ENCODE measurements at places on chromosomes 7 and 10.

DNA sequence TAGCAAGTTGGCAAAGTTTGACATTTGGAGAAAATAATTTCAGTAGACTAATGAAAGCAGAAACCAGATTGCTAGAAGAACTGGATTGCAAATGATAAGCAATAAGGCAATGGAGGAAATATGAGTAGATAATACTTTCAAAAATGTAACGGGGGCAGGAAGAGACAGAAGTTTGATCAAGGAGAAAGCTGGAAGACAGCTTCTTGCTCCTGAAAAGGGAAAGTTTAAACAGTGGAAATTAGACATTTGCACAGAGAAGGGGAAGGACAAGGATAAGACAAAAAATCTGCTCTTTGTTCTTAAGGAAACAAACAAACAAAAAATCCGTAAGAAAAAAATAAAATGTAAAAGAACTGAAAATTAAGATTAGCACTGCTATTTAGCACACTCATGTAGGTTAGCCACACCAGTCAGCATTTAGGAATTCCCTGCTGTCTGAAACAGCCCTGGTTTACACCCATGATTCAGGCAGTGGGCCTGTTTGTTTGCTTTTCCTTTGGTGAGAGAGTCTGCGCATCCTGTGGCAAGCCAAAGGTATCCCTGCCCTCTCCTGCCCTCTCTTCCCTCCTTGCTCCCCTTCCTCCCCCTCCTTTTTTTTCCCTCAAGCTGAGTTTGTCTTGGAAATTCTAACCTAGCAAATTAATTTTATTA is 104.3 kb upstream of the CAV2 start:
- DNase-seq: no peak

GRCh38 chr7:176381-176780 is 16.0 kb upstream of the FAM20C start:
- no peak for DNase-seq

GRCh38 chr10:28984431-28984830 is 304.4 kb upstream of the LYZL1 start:
- peak; percentile 16 for DNase-seq

- DNase-seq: no peak
Observed at GRCh38 chr10:72026278-72027111, 61.9 kb downstream of the SPOCK2 start.

DNA sequence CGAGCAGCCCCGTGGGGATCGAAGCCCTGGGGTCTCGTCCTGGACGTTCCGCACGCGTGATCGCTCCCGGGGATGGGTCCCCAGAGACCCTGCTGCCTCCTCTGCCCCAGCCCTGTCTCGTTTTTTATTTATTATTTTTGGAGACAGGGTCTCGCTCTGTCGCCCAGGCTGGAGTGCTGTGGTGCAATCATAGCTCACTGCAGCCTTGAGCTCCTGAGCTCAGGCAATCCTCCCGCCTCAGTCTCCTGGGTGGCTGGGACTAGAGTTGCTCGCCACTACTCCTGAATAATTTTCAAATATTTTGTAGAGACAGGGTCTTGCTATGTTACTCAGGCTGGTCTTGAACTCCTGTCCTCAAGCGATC is 319 bp upstream of the STX1A start:
- no peak for DNase-seq

DNA sequence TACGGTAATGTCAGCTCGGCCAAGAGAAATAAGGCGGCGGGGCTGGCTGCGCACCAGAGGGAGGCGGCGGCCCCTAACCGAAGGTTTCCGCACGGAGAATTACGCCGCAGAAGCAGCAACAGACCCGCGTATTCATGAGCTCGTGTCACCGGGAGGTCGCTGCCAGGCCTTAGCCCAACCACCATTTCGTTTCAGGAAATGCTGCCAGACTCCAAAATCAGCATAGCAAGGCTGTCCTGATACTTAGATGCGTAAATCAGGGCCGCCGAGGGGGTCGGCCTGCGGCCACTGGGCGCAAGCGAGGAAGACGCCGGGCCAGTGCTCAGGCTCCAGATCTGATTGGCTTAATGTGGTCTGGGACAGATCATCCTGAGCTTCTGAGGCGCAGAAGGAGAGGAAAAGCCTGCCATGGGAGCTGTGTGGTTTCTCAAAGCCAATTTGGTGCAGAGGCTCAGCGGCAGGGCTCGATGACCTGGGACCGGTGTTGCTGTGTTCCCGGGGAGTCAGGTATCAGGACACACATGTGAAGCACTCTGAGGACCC is 247.9 kb downstream of the BAMBI start:
- no peak for DNase-seq

GRCh38 chr10:122997864-122998263 is 10.7 kb downstream of the IKZF5 start:
- DNase-seq: no peak

DNA sequence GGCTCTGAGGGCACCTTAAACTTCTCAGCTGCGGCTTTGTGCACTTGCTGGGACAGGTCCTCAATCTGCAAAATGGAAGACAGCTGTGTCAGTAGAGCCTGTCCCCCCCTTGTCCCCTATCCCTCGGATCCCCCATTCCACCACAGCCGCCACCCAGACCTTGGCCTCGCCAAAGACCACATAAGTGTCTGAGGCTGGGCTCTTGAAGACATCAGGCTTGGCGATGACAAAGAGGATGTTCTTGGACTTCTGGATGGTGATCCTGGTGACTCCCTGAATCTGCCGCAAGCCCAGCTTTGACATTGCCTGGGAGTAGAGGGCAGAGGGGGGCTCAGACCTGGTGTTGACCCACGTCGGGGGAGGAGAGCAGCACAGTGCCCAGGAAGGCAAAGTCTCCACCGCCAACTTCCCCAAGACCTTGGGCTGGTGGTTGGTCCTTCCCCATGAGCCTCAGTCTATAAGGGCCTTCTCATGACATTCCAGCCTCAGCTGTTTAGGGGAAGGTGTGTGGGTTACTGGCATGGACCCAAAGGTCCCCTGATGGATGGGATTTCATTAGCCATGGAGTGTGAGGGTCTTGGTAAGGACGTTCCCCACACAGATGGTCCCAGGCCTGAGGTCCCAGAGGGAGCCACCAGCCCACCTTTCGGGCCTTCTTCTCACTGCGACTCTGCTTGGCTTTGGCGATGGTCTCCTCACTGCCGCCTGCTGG is 7.7 kb downstream of the NACAD start:
- DNase-seq: no peak

Data from NCI-H1092 (cell line).